ENCODE measurements at places on chromosomes 16 and 17. TPM values are rescaled to one million over a fixed set of nuclear protein-coding genes. Genes with fewer than 3 reads are reported as not detected.
A peak's percentile ranks its signal among the peaks of the same experiment; 100 is the strongest.

The CASKIN1 gene
- 2.1 TPM for polyA plus RNA-seq

The C17orf107 gene
- polyA plus RNA-seq = 1.5 TPM

DNA sequence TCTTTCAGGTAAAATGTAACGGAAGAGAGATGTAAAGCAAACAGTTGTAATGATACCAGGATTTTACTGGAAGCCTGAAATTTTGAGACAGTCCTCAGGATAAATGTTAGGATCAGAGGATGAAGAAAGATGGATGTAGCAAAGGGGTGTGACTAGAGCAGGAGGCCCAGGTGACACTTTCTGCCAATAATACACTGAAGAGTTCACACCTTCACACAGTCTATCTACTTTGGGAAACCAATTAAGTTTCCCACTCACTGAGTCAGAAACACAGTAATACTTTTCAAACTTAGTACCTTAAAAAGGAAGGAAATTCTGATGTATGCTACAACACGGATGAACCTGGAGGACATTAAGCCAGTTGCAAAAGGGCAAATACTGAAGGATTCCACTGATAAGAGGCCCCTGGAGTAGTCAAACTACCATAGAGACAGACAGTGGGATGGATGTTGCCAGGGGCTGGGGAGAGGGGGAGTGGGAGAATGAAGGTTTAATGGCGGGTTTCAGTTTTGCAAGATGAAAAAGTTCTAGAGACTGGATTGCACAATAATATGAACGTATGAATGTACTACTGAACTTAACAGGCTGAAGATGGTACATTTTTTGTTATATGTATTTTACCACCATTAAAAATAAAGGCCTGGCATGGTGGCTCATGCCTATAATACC, 62.3 kb downstream of the CYTH1 start:
- no peak for DNase-seq

DNA sequence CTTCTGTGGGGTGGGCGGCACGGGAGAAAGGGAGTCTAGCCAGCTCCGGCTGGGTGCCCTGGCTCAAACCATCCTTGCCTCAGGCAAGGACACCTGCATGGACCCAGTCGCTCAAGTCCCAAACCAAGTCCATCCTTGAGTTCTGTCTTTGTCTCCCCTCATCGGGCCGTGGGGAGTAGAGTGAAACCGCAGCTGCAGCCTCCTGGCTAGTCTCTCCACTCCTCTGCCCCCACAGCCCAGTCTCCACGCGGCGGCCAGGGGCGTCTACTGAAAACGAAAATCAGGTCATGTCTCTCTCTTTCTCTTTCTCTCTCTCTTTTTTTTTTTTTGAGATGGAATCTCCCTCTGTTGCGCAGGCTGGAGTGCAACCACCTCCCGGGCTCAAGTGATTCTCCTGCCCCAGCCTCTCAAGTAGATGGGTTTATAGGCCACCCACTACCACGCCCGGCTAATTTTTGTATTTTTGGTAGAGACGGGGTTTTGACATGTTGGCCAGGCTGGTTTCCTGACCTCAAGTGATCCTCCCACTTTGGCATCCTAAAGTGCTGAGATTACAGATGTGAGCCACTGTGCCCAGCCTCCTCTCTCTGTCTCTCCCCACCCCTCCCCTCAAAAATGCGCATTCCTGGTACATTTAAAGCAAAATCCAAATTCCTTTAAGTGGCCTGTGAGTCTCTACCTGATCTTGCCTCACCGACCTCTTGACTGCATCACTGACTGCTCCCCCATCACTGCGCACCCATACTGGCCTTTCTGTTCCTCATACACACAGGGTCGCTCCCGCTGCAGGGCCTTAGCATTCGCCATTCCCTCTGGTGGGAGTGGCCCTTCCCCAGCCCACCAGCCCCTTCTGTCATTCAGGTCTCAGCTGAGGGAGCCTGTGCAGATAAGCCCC, 17.7 kb upstream of the RMI2 start:
- no peak for DNase-seq

The CCL4 gene
- polyA plus RNA-seq = 9.9 TPM

The CNGB1 gene
- polyA plus RNA-seq = 0.76 TPM

DNA sequence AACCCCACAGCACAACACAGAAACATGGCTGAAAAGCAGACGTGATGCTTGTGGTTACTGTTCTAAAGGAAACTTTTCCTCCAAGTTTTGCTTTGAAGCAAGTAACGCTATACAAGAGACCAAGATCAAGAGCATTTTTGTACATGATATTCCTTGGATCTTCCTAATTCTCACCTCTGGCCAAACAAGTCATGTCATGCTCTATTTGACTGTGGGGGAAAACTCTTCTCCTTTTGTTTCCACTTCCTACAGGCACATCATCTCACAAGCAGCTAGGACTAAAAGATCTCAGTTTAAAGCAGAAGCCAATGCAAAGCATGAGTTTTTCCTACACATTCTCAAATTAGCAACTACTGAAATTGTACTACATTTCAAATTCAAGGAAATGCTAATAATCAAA, 50.7 kb downstream of the CFDP1 start:
- DNase-seq = no peak

DNA sequence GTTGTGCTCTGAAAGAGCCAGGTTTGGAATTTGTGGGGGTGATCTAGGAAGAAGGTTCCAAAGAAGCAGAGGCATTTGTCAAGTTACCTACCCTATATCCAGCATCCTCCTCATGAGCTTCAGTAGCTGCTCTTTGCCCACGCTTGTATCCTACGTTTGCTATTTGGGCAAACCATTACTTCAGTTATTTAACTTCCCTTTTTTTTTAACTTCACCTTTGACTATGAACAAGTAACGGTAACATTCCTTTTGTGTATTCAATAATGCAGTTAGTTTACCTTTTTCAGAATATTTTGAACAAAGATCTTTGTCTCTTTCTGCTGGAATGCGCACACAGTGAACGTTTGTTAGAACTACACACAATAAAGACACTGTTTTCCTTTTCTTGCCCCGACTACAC, 41.5 kb downstream of the CYB5B start:
- DNase-seq = no peak

DNA sequence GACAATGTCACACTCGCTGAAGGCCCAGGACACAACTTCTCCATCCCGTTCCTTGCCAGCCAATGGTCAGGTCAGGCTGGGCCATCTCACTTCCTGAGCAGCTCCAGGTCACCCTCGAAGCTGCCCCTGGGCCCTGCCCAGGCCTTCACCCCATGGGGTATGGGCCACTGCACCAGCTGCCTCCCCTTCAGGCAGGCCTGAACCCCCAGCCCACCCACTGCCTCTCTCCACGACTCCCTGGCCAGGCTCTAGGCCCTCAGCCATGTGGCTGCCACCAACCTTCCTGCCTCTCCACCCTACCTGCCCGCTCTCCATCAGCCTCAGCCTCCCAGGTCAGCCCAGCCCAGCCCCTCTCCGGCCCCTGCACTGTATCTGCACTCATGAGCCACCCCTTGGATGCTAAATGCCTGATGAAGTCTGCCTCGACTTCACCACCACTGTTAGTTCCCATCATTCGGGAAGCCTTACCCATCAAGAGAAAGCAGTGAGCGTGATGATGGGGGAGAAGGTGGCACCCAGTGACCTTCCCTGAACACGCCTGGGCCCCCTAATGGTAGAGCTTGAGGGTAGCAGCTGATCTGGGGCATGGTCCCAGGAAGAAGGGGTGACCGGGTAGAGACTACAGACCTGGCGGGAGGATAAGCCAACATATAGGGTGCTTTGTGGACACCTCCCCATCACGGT, 30.9 kb upstream of the C16orf95 start:
- no peak for DNase-seq

- DNase-seq = no peak
Measured at GRCh38 chr17:9414471-9414870, 161.1 kb downstream of the STX8 start.

DNA sequence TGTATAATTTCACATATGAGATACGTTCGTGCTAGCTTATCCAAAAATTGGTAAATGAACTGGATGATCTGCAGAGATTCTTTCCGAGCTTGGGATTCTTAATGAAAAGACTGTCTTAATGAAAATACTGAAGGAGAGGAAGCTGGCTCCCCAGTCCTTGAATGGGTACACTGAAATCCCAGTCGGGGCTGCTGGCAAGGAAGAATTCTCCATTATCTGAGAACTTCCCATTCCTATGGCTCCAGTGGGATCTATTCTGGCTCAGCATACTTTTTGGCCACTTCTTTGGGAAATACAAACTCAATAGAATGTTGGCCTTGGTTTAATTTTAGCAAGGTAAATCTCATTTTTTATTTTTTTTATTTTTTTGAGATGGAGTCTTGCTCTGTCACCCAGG, 23.7 kb upstream of the SLC35B1 start:
- peak; percentile 27 for DNase-seq

Data from testis (tissue), 5 donors.